Stimulated activated CD8-positive, alpha-beta memory T cell treated with anti-CD3 and anti-CD28 coated beads, Interleukin-4, amount 100 ng/mL, for 24 hours (primary cell): ENCODE measurements at places on chromosomes 2 and 18.

DNA sequence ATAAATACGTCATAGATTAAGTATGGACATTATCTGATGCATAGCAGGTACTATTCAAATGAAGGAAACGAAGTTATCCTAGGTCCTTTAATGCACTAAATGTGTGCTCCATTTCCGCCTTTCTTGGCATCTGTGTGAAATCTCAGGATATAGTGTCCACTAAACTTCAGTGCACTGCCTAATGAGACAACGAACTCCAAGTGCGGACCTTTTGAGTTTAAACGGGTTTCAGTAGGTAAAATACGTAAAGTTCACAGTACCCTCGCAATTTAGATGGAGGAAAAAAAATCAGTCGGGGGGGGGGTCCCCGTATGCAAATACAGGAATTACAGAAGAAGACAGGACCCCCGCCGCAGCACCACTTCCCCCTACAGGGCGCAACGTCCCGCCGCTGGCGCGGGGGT is 729 bp upstream of the REL start:
- no peak for DNase-seq

GRCh38 chr2:143058851-143059250 is 70.4 kb upstream of the ARHGAP15 start:
- no peak for DNase-seq

DNA sequence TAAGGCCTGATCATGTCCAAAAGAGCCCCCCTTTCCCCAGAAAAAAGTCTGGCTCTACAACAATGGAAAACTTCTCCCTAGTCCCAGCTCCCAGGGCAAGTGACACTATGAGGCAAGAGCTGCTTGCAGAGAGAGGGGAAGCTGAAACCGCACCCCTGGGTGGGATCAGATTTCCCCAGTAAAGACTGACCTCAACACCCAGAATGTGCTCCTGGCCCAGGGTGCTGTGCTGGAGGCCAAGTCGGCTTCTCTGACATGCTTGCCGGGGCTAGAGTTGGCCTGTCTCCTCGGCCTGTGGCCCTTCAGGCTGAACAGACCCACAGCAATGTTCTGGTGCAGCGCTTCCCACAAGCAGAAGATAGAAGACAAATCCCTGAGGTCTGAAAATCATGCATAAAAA is 18.4 kb upstream of the ST8SIA3 start:
- DNase-seq: no peak

GRCh38 chr2:215565897-215566296 is 130.0 kb upstream of the FN1 start:
- no peak for DNase-seq

GRCh38 chr2:73823916-73824523 is 4.7 kb upstream of the STAMBP start:
- DNase-seq: no peak

DNA sequence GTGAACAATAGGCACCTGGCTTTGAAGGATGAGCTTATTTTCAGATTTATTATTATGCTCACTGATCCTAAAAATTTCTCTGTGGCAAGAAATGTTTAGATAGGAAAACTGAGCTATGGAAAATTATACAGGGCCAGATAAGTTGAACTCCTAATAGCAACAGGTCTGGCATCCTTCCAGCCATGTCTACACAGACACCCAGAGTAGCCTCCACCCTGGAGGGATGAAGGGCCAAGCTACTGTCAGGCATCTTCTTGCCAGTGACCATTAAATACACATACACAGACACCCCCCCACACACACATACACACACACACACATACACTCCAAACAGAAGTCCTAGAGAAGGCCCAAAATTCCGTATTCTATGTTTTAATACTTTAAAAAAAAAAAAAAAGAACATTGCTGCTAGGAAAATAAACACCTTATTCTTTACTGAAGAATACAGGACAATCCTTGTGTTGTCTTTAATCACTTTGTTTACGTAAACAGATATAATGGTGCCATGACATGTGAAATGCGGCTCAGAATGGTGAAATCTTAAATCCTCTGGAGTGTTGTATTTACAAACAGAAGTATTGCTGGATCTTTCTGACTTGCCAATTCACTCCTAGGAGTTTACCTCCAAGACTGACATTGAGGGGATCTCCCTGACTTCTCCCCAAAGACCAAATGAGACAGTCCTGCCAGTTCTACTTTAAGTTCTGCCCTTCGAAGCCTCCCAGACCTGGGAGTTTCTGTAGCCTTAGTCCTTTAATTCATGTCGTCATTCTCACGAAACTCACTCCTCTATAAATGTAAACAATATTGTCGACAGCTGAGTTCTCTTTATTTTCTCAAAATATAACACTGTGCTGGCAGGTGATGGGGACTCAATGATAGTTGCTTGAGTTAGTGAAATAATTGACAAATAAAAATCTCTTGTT is 163.1 kb downstream of the ANTXR1 start:
- DNase-seq: no peak

DNA sequence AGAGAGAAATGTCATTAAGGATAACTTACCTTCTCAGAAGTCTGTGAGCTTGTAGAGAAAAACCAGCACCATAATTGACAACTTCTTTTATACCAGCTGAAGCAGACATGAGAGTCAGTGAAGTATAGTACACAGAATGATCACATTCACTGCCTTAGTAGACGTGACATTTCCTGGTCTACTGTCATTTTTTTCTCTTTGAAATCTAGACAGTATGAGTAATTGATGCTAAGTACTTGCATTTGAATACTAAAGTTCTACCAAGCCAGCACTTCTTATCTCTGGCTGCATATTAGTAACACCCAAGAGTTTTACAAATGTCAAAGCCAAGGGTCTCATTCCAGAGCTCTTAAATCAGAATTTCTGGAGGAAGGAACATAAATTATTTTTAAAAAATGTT is 25.4 kb upstream of the ACADL start:
- DNase-seq: no peak

GRCh38 chr2:224930990-224931389 is 111.3 kb downstream of the DOCK10 start:
- no peak for DNase-seq

GRCh38 chr2:33301355-33301754 is 175.1 kb upstream of the RASGRP3 start:
- no peak for DNase-seq

DNA sequence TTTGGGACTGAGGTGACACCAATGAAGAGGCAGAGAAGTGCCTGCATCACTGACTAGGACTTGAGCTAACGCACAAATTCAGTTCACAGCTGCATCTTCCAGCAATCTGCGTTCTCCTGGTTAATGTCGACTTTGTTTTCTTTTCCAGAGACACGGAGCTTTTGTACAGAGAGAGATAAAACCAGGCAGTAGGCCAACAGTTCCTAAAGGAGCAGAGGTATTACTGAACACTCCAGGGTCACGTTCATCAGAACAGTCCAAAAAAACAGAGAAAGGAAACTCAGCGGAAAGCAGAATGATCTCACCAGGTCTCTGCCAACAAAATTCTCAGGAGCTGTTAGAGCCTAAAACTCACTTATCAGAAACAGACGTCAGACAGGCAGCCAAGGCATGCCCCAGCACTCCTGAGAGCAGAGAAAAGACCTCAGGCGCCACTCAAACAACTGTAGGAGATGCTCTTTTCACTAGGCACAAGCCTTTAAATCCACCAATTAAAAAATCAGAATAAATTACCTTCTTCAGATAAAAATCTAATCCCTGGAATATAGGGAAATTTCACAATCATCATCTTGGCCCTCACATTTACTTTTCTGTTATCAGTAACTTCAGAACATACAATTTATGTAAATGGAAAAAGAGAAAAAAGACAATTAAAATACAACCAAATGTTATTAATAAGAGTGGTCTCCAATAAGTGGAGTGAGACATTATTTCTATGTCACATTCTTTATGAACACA is 95.9 kb upstream of the SPTBN1 start:
- DNase-seq: no peak

DNA sequence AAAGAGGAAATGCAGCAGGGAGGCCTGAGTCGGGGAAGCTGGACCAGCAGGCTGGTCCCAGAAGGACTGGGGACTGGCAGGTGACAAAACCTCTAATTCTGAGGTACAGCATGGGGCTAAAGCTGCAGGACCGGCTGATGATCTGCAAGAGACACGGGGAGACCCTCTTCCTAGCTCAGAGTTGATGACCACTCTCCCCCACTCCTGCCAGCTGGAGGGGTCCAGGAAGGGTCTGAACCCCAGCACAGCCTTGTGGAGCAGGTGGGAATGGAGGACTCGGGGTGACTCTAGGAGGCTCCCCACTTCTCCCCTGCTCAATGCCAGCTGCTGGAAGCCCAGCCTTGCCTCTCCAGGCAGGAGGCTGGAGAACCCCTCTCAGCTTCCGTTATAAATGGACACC is 67.7 kb downstream of the TWIST2 start:
- no peak for DNase-seq

- no peak for DNase-seq
These were observed 353.8 kb downstream of the RND3 start for GRCh38 chr2:150133623-150134022.

DNA sequence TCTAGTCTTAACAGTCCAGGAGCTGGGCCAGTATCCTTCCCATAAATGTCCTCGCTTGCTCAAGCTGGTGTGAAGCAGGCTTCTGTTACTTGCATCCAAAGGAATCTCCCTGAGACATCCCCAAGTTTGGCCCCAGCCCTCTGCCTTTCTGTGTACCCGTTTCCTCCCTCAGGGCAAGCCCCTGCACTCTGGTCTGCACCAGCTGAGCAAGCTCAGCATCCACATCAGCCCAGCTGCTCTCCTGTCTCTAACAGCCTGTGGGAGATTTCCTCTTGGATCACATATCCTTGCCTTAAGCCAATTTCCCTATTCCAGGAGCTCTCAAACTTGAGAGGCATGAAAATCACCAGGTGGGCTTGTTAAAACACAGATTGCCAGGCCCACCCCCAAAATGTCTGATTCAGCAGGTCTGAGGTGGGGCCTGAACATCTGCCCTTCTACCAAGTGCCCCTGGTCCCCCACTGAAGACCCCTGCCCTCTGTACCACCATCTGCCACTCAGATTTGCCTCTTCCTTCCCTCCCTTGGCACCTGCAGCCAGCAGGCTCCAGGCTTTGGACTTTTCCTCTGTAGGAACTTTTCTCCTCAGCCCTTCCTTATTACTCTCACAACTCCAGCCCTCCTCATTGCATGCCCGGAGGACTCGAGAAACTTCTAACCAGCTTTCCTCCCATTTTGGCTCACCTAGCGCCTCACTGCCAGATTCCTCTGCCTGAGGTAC is 32.1 kb downstream of the REEP1 start:
- no peak for DNase-seq

DNA sequence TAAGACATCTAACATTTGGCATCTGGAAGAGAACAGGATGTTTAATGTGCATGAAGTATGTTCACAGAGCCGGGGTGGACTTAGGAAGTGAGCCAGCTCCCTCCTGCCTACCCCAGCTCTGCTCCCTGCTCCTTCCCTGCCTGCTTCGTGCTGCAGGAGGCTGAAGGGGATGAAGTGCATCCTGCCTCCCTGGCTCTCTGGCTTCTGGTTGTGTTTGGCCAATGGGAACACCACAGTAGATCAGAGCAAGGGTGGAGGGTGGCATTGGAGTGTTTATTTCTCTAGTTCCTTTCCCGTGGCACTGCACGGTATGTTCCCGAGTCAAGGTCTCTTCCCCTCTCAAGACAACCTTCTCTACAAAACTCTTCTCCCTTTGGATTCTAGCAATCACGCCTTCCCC is 379.9 kb downstream of the CLIP4 start:
- no peak for DNase-seq

DNA sequence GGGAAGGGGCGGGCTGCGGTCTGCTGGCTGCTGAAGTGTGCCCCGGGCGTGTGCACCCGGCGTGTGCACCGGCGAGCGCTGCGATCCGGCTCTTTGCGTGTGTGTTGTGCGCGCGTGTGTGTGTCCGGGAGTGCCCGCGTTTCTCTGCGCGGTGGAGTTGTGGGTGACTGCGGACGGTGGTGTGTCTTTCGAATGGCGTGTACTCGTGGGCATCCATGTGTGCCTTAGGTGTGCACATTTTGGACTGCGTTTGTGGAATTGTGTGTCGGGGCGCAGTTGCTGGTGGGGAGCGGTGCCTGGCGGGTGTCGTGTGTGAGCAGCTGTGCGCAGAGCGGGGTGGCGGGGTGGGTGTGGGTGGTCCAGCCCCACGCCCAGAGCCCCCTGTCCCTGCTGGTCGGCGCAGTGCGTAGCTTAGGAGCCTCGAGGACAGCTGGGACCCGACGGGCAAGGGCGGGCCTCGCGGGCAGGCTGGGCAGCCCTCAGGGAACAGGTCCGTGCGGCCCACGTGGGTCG is 533 bp downstream of the HPCAL1 start:
- no peak for DNase-seq

GRCh38 chr2:26632624-26633185 is 8.5 kb downstream of the CIB4 start:
- no peak for DNase-seq

GRCh38 chr18:48543228-48543627 is 4.4 kb downstream of the CTIF start:
- no peak for DNase-seq

GRCh38 chr2:138090330-138090729 is 126.1 kb downstream of the HNMT start:
- DNase-seq: no peak

GRCh38 chr2:193326296-193326695 is 1131.6 kb upstream of the TMEFF2 start:
- DNase-seq: no peak

DNA sequence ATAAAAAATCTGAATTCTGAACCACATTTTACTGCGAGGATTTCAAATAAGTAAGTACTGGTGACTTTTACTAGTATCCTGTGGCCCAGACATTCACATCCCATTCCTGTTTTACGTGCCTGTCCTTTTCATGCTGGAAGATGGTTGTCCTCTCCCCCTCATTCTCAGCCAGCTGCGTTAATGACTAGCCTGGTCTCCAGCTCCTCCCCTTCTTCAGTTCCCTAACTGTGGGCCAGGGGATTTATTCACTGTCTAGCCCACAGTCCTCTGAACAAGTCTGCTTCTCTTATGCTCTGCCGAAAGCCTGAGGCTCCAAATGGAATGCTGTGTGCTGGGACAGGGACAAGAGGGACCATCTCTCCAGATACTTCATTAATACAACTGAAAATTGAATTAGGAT is 373.9 kb downstream of the PTPRM start:
- no peak for DNase-seq

GRCh38 chr2:937530-937929 is 13.1 kb upstream of the SNTG2 start:
- DNase-seq: no peak

DNA sequence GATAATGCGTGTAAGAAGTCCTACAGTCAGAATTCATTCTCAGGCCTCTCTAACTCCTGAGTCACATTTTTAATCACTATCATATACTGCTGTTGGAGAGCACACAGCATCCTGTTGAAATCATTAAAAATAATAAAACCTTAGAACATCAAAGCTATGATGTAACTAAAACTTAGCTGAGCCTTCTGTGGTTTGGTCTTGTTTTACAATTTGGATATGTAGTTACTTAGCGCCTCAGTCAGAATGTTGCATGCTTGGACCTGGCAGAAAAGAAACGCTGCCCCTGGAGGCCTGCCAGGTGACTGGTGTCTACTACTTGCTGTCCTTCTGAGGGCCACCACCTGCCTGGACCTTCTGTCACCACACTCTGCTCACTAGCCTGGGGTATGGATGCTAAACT is 261.1 kb upstream of the RASGRP3 start:
- no peak for DNase-seq

- no peak for DNase-seq
These were observed 9.5 kb downstream of the CERS6 start for GRCh38 chr2:168465594-168465993.
